ENCODE measurements at places on chromosomes 4 and X.

DNA sequence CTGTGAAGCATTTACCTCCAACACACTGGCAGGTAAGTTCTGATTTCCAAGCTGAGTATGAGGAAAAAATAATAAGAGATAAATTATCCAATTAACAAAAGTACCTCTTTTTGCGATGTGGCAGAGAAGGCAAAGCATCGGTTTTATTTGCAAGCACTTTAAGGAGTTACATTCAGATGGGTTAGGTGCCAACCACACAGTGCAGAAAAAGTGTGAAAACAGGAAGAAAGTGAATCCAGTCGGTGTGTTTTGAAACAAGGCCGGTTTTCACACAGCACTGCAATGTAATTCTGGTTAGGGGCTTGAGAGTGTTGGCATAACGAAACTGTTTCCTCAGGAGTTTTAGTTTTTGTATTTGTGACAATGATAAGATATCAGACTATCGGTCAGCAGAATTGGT, 130.8 kb upstream of the PDLIM3 start:
- DNase-seq, result no peak

- DNase-seq, result no peak
Observed at GRCh38 chrX:148960060-148960459, 459.6 kb downstream of the AFF2 start.

- no peak for DNase-seq
Observed at GRCh38 chrX:120614816-120615215, 10.9 kb downstream of the MCTS1 start.

DNA sequence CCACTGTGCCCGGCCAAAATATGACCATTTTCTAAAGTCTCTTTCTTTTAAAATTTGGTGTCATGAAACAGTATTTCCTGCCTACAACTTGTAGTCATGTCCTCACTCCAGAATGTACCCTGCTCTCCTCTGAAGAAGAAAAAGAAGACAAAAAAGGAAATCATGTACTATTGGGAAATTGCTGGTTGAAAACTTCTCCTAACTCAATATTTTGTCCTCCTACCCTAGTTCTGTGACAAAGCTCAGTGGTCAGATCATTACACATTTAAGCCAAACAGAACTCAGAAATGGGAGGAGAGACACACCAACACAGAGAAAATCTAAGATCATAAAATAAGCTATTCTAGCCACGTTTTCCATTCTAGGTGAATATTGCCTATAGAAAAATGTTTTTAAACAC, 127.7 kb downstream of the IRF2 start:
- DNase-seq, result no peak

DNA sequence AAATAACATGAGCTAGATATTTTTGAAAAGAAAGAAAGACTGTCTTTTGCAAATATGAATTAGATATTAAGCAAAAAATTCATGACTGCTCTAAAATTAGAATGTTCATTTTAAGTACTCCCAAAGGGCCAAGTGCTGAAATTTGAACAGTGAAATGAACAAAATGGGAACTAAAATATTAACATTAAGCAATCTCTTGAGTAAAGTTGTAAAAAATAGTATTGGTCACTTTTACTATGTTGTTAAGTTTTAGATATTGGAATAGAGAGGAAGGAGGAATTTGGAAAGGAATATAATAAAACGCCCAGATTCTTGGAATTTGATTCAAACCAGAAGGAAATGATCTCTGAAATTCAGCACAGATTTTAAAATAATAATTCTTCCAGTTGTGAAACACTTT, 125.9 kb upstream of the ANK2 start:
- no peak for DNase-seq

GRCh38 chr4:108511618-108512017, 108.8 kb upstream of the RPL34 start:
- no peak for DNase-seq

- no peak for DNase-seq
Observed at GRCh38 chrX:110004215-110004614, 1.3 kb downstream of the TMEM164 start.

GRCh38 chr4:2482693-2483092, 13.8 kb downstream of the RNF4 start:
- DNase-seq, result no peak

GRCh38 chr4:3283916-3284315, 8.9 kb upstream of the RGS12 start:
- DNase-seq, result peak; percentile 49

DNA sequence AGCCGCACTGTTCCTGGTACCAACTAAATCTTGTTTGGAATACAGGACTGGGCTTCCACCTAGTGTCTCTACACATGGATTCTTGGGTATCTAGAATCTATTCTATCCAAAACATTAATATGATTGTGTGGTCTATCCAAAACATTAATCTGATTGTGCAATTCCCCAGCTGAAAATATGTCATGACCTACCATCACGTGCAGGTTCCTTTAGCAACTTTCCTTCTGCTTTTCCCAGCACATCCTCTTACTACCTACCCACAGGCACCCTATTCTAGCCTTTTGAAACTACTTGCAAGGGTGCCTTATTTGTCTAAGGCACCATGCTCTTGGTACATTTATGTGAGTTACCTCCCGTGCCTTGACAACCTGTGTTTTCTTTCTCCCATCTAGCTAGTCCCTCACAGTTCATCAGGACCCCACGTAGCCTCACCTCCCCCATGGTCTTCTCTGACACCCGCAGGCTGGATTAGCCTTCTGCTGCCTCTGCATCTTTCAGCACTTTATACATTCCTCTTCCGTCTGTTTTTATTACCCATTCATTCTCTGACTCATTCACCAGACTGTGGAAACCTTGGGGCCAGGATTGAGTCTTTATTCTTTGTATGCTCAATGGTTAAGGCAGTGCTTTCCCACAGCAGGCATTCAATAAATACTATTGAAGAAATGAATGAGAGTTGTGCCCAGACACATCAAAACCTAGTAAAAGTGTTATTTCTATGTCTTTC, 88.8 kb upstream of the FAM9B start:
- DNase-seq, result no peak

Measured in NCI-H226 (cell line).